Amygdala (tissue), 56 donors: ENCODE measurements at places on chromosomes 2 and 18.

GRCh38 chr18:49716035-49716434 is 97.3 kb downstream of the ACAA2 start:
- DNase-seq = no peak

DNA sequence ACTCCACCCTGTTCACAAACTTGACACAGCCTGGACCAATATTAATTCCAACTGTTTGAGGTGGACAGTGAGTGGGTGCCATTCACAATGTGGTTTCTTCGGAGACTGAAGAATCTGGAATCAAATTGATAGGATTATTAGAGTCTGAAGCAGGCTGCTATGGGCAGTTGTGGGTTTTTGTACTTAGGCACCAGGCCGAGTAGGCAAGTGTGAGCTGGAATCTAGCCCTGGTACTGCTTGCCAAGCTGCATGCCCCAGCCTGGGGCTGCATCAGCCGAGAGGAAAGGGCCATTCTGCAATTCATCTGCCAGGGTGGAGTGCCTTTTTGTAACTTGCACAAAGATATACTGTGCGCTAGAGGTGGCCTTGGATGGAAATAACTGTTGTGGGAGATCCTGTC is 654.7 kb upstream of the FANCL start:
- DNase-seq = no peak

DNA sequence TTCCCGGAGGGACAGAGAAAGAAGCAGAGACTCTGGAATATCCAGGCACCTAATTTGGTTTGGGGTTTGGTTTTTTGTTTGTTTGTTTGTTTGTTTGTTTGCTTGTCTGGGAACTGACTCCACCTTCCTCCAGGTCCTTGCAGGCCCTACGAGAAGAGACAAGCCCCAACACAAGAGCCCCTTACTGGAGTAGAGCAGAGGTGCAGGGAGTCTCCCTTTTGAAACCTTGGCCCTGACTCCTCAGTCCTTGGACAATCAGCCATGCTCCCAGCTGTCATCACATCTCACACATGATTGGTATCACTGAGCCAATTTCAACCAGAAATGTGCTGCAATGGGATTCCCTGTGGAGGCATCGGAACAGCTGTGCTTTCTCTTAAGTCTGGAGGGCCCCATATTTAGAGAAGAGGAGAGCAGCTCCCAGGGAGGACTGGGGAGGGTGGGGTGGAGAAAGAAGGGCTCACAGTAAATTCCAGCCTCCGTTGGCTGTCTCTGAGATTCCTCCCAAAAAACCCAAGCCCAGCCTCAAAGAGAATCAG is 279.9 kb upstream of the NCKAP5 start:
- no peak for DNase-seq

GRCh38 chr2:221911890-221912289 is 339.8 kb upstream of the EPHA4 start:
- no peak for DNase-seq

GRCh38 chr2:104023765-104024164 is 830.1 kb upstream of the POU3F3 start:
- DNase-seq = no peak

- DNase-seq = no peak
These were observed 73.1 kb upstream of the BZW1 start for GRCh38 chr2:200738590-200738989.

DNA sequence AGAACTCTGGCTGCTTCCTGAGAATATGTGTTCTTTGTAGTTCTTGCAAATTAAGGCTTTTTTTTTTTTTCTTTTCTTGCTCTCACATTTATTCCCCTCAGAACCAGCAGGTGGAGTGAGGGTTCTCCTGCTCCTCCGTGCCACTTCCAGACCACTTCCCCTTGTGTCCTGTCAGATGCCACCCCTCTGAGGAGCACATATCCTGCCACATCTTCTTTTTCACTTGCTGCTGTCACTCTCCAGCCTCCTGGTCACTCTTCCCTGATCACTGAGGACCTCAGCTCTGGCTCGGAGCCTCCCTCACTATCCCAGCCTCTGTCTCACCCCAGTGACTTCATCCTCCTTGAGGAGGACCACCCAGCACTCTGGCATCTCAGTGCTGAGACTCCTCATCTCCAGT is 100.5 kb downstream of the TACR1 start:
- DNase-seq = no peak

- no peak for DNase-seq
These were observed 32.5 kb downstream of the CFLAR start for GRCh38 chr2:201148434-201148990.

GRCh38 chr18:11322716-11323115 is 173.3 kb upstream of the PIEZO2 start:
- DNase-seq = no peak

- peak; percentile 32 for DNase-seq
These were observed at the start of gene ZBTB7C for GRCh38 chr18:48408727-48409590. Gene ZBTB7C, minus strand, starts transcription at chr18:48409383.

DNA sequence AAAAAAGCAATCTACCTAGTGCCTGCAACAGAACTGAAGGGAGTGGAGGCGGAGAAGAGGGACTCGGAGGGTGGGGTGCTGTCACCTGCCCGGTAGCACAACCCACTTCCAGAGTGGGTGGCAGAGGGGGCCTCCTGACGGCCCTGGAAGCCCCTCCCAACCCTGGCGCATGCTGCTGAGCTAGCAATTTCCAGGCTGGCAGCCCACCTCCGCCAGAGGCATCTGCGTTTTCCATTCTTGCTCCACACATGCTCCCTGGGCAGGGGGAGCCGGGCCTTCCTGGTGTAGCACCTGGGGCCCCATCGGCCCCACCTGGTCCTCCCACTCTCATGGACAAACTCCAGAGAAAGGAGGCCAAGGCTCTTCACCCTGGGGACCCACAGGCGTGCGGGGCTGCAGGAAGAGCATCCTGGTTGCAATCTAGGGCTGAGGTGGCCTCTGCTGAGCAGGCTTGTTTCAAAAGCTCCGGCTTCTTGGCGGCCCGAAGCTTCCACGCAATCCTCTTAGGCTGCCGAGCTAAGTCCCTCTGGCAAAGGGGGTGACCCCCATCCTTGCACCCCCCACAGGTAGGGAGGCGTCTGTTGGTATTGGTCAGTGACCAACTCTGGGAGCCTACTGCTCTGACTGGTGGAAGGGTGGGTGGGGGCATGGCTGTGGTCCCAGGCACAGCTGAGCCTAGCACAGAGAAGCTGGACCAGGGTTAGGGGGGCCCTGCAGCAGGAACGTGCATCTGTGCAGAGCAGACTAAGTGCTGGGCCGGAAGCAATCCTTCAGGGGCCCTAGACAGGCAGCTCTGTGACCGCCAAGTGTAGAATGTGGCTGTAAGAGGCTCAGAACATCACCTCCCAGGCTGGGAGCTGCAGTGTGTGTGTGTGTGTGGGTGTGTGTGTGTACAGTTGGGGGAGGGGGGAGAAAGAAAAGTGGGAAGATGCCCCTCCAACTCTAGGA is 2.6 kb downstream of the HS6ST1 start:
- DNase-seq = no peak

- DNase-seq = no peak
These were observed 133.9 kb downstream of the CCBE1 start for GRCh38 chr18:59563176-59563785.

DNA sequence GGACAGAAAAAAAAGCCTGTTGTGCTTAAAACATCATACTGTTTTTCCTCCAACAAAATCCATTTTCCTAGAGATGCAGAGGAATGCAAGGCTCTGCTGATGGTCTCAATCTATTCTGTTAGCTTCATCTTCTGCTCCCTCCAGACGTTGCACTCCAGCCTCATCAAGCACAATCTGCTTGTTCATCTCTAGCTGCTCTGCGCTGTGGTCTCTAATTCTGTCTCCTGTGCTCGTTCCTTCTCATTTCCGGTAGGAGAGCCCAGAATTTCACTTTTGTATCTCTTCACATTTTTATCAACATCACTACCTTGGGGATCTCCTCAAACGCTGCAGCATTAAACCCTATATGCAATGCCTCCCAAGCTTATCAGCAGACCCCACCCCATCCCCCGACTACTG is 708.9 kb downstream of the RNF144A start:
- no peak for DNase-seq

DNA sequence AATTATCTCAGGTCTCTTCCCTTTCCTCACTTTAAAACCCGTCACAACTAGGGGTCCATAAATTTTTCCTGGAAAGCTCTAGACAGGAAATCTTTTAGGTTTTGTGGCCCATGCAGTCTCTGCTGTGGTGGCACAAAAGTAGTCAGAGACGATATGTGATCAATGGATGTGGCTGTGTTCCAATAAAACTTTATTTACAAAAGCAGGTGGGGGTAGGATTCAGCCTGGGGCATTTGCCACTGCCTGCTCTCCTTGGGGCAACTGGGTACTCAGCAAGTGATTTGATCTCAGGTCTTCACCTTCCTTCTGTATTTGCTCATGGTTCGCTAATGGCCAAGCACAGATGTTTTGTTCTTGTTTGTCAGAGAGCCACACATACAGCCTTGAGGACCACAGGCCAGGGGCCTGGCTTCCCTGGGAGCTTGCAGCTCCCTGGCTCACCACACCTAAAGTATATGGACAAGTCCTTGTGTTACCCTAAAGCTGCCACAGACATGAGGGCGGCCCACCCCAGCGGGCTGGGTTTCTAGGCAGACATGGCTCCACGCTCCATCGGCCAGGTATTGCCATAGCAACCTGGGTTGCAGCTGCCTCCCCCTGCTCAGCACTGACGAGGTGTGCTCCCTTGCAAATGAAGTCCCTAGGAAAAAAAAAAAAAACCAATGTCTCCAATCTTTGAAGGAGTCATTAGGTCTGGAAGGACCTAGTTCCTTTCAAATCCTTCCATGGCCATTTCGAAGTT is 89.7 kb upstream of the YWHAQ start:
- no peak for DNase-seq

GRCh38 chr2:117339980-117340379 is 474.5 kb upstream of the DDX18 start:
- no peak for DNase-seq

GRCh38 chr2:113712941-113713340 is 43.5 kb downstream of the SLC35F5 start:
- no peak for DNase-seq

GRCh38 chr2:17299891-17300540 is 218.2 kb downstream of the RAD51AP2 start:
- no peak for DNase-seq

DNA sequence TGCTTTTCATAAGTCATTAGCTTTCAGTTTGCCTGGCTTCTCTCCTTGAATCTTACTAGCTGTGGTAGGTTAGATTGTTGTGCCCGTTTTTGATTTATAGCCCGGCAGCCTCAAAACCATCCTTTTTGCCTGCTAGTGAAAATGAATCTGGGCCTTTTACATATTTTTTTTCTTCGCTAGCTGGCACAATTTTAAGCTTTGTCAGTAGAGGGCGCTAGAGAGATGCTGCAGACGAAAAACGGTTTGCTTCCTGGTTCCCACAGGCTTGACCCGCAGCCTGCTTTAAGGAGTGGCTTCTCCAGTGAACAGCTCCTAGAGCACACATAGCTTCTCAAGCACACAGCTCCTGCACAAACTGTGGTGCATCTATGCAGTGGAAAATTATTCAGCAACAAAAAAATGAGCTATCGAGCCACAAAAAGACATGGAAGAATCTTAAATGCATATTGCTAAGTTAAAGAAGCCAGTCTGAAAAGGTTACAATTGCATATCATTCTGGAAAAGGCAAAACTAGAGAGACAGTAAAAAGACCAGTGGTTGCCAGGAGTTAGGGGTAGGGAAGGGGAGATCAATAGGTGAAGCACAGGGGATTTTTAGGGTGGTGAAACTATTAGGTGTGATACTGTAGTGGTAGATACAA is 47.9 kb downstream of the E2F6 start:
- DNase-seq = no peak

- DNase-seq = no peak
These were observed 115.8 kb downstream of the POLE4 start for GRCh38 chr2:75074228-75074627.

DNA sequence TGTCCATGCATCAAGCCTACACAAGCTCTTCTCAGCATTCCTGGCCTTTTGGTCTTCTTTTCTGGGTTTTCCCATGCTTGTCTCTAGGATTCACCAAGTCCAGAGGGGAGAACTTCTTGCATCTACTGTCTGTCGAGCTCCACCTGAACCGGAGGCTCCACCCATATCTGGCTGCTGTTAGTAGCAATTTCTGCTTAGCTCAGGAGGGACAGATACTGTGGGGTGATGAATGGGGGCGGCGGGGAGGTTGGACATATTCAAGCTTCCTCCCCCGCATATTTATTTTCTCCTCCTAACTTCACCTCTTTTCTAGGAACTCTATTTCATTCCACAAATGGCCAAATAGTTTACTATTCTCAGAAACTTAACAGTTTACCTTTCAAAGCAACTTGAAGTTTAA is 163.5 kb downstream of the PTH2R start:
- DNase-seq = no peak

- no peak for DNase-seq
These were observed 112.7 kb downstream of the OTX1 start for GRCh38 chr2:63163161-63163820.

DNA sequence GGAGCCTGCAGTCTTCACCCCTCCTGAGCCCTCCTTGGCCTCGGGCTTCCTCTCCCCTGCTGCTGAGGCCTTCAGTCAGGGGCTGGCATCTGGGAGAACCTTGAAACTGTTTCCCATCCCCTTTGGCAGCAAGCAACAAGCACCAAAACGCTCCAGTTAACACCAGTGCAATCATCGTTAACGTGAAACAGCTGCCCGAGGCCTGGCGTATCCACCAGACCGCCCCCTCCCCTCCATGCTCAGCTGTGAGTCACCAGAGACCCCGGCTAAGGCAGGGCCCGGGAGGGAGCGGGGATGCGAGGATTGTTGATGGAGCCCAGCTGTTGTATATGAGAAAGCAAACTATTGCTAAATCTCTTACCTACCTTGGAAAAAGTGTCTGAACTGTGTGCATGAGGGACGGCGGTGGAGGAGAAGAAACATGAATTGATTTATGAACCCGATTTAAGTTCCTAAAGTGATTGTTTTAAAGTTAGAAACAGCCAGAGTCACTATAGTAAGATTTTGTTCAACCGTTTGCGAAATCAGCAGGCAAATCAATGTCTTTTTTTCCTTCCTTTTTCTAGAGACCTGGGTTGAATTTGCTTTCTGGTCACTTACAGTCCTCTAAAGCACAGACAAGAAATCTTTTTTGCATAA is 5.2 kb downstream of the ZFP36L2 start:
- DNase-seq = no peak

- DNase-seq = no peak
These were observed 253.2 kb downstream of the L3MBTL4 start for GRCh38 chr18:6161549-6161948.

GRCh38 chr2:190682168-190682567 is 33.3 kb downstream of the NAB1 start:
- DNase-seq = no peak

DNA sequence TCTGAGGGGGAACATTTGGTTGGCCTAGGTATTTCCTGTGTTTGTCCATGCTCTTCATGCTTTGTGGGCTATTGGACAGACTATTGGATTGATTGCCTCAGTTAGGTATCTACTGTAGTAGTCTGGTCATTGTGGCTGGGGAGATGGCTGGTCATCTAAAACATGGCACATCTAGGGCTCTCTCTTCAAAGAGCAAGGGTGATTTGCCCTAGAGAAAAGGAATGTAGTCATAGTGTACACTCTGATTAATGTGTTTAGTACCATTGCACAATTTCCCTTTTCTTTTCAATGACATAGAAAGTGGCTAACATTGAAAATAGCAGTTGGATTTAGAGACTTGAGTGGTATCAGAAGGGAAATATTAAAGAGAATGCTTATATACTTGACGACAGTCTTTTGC is 114.3 kb downstream of the LCLAT1 start:
- DNase-seq = no peak

GRCh38 chr2:231050018-231050901 is 6.4 kb upstream of the PSMD1 start:
- no peak for DNase-seq

- DNase-seq = no peak
These were observed 44.3 kb downstream of the SPRED2 start for GRCh38 chr2:65388051-65388531.
